ENCODE measurements at places on chromosomes 5 and 9.
A peak's percentile ranks its signal among the peaks of the same experiment; 100 is the strongest.

GRCh38 chr5:133065471-133065870 lies 13.7 kb downstream of the HSPA4 start:
- DNase-seq: no peak

DNA sequence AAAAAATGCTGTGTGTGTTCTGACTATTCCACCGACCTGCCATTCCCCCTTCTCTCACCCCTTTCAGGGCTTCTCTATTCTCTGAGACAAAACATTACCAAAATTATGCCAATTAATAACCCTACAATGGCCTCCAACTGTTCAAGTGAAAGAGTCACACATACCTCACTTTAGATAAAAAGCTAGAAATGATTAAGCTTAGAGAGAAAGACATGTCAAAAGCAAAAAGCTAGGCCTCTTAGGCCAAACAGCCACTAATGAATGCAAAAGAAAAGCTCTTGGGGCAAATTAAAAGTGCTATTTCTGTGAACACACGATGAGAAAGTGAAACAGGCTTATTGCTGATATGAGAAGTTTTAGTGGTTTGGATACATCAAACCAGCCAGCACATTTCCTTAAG lies 279.6 kb upstream of the GRAMD2B start:
- no peak for DNase-seq

DNA sequence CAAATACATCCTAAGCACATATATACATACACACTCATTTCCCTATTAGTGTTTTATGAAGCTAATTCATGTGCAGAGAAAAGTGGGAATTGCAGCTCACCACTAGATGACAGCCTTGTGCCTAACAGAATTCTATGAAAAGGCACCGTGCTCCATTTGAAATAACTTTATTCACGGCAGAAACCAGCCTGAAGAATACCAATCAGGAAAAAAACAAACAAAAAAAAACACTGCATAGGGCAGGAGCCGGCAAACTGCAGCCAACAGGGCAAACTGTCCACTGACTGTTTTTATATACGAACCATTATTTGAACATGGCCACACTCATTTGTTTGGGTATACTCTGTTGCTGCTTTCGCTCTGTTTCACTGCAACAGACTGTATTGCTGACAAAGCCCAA lies 33.6 kb downstream of the ERMP1 start:
- peak; percentile 62 for DNase-seq

DNA sequence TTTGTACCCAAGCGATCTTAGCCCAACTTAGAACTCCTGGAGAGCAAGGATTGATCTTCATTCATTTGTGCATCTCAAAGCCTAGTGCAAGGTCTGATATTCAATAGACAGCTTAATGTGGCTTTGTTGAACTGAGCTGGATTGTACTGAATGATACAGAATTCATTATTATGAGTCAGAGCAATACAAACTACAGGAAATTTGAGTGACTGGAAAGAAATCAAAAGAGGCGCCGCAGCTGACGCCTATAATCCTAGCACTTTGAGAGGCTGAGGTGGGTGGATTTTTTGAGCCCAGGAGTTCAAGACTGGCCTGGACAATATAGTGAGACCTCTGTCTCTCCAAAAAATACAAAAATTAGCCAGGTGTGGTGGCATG lies 58.6 kb downstream of the ENC1 start:
- peak; percentile 30 for DNase-seq

DNA sequence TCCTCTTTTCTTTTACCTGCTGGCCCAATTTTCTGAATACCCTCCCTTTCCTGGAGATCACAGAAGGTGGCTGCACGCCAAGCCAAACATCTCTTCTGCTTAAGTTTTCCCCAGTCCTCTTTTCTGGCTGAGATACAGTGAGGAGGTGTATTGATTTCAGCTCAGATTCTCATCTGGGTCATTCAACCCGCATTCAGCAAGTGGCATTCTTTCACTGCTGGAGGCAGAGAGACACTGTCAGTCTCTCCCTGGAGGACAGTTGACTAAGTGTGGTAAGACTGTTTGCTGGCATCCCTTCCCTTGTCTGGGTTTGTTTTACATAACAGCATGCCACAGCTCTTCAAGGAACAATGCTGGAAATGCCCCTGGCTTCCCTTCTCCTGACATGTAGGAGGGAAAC lies 60.5 kb downstream of the GABRG2 start:
- no peak for DNase-seq

GRCh38 chr9:79984429-79985067 lies 412.8 kb downstream of the TLE4 start:
- DNase-seq: no peak

- DNase-seq: no peak
Observed at GRCh38 chr9:34927061-34927460, 31.0 kb upstream of the PHF24 start.

- DNase-seq: peak; percentile 80
Observed at GRCh38 chr5:56211298-56211865, 21.7 kb downstream of the ANKRD55 start.

- DNase-seq: no peak
Observed at GRCh38 chr5:138945421-138946240, 70.5 kb upstream of the LRRTM2 start.

- DNase-seq: no peak
Observed at GRCh38 chr5:132478366-132478871, 12.2 kb downstream of the IRF1 start.

DNA sequence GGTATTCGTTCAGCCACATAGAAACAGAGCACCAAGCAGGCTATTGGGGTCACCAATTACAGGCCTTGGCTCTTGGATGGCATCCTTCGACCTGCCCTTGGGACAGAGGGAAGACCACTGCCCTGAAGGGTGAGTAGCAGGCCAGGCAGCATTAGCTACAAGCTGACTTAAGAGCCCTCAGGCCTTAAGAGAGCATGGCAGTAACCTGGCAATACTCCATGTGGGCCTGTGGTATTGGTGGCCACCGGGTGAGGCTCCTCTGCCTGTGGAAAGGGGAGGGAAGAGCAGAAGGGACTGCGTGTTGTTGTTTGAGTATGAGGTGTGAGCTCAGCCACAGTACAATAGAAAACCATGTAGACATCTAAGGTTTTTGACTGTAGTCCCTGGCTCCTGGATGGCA lies 170.6 kb downstream of the MCTP1 start:
- no peak for DNase-seq

DNA sequence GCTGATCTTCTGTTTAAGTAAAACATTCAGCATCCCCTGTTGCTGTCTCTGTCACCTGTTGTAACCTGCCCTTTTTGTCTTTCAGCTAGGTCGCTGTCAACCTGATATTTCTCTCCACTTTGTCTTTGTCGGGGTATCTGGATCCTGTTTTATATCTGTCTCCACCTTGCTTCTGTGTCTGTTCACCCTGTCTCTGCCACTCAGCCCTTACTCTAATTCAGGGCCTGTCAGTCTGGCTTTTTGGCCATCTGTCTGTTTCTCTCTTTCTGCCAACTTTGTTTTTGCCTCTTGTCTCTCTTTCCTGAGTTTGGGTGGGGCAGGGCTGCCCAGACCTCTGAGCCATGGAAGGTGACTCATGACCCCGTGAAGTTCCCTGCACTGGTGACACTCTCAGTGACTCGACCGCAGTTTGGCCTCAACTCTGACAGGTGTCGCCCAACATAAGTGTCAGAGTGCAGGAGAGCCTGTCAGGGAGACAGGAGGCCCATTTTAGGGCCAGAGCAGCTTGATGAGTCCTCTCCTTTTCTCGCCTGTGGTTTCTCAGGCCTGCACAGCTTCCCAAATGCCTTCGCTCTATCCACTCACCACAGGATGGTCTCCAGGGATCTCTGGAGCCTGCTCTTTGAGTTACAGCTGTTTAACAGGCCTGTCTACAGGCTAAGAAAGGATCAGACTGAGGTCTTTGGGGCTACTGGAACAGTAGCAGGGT lies 868 bp downstream of the ZBTB43 start:
- DNase-seq: peak; percentile 28

DNA sequence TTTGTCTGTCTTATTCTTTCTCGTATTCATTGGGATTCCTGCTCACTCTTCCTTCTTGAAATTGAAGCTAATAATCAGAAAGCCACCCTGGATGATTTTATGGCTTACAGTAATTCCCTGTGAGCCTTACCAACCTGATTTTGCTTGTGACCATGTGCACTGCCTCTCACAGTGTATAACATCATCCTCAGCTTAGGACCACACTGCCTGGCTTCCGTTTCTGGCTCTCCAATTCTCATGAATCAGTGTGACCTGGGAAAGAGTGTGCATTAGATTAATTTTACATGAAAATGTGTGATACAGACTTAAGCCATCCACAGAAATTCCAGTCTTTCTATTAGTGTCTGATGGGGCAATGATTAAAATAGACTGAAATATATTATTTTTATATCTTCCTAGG lies 126.8 kb upstream of the DMRT1 start:
- DNase-seq: no peak

GRCh38 chr9:90054810-90055209 lies 450.0 kb downstream of the GADD45G start:
- DNase-seq: no peak

GRCh38 chr9:116594547-116594946 lies 92.6 kb upstream of the TRIM32 start:
- peak; percentile 60 for DNase-seq

- peak; percentile 73 for DNase-seq
Observed at GRCh38 chr5:68187268-68188055, 28.1 kb upstream of the PIK3R1 start.

- peak; percentile 77 for DNase-seq
Observed at GRCh38 chr5:54807421-54807820, 178.0 kb downstream of the ESM1 start.

- DNase-seq: no peak
Observed at GRCh38 chr9:125438506-125439433, 177.1 kb downstream of the GAPVD1 start.

DNA sequence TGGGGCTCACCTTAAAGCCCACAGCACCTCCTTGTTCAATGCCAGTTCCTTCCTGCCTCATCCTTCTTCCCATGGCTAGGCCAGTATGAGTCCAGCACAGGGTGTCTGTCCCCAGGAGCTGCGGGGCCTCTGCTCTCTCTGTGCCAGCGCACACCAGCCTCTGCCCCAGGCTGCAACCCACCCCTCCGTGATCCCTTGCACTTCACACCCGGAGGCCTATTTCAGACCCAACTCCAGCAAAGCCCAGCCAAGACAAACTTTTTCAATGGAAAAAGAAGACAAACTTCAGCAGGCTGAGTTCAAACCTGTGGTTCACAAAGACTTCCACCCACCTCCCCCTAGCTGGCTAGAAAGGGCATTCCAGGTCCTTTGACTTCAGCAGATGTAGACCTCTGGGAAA lies 56.2 kb upstream of the OTULINL start:
- DNase-seq: no peak

DNA sequence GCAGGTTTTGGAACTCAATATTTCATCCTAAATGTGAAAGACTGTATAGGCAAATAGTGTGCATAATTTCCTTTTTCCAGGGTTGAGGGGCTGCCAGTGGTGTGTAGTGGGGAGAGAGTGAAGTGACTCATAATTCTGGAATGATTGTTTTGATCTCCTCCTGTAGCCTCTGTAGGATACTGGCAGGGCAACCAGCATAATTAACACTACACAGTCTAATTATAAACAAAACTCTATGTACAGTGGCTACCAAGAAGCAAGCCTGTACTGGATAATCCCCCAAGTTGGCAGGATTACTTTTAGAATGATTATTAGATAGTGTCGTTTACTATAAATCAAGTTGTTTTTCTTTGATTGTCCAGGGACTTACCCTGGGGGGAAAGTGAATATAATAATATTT lies 32.2 kb downstream of the LNPEP start:
- DNase-seq: peak; percentile 63

GRCh38 chr9:126155756-126156664 lies 170.6 kb upstream of the MVB12B start:
- DNase-seq: no peak

DNA sequence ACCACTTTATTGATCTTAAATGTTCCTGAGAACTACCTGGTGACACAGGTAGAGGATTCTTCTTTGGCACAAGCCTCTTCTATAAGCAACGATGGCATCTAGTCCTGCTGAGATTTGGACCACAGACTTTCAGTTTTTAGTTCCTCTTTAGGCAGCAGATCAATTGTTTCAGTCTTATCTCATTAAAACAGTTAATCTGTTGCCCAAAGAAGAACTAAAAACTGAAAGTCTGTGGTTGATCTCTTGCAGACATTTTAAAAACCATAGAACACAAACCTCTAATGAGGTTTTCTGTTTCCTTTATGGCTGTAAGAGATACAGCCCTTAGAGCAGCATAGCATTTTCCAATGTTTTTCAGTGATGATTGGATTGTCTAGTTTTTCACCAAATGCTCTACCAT lies 480.9 kb downstream of the MTRR start:
- no peak for DNase-seq

DNA sequence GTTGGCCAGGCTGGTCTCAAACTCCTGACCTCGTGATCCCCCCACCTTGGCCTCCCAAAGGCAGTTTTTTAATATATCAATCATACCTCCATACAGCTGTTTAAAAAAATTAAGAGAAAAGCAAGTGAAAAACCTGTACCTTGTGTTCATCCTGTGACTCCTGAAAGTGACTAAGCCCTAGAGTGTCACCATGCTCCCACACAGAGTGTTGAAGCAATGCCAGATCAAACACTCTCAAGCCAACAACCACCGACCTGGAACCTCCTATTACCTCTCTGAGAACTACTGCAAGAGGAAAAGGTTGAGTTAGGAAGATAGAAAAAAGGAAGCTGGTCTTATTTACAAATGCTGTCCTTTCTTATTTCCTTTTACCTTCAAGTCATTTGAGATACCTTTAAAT lies 123.5 kb downstream of the RASEF start:
- DNase-seq: no peak

DNA sequence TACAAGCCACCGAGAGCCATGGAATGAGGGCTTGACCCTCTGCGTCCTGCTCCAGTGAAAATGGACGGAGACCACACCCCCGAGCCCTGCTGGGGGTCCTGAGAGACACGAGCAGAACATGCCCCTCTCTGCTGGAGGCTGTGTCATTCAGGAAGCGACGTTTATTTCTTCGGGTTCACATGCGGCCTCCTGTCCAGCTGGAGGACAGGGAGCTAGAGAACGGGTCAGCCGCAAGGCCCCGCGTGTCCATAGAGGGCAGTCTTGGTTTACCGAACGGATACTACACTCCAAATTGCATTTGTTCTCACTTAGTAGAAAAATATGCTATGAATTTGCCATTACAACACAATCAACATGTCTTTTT lies 36.1 kb downstream of the MRPL36 start:
- peak; percentile 64 for DNase-seq
